ENCODE measurements at places on chromosomes 4 and X. TPM values are rescaled to one million over a fixed set of nuclear protein-coding genes. Genes with fewer than 3 reads are reported as not detected.
A peak's percentile ranks its signal among the peaks of the same experiment; 100 is the strongest.

DNA sequence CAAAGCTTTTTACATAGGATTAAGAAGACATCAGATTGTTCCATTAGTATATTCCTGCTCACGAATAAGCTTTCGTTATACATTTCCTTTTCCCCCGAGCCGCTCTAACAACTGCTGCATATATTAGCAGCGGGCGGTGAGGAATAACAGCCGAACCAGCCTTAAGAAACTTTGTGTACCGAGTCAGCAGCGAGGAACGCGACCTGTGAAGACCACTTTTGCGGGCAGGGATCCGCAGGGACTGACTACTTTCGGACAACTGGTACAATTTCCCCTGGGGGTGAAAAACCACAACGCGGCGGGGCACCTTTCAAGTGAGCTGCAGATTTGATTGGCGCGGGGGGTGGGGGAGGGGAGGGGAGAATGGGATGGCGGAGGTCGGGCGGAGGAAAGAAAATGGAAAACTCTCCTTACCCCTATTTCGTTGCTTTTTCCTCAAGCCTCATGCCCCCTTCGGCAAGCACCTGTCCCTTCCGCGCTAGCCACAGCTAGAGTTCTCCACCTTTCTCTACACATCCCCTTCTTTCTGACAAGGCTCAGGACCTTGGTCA lies 5.9 kb upstream of the PITX2 start:
- no peak overlapping the region for H3K27ac ChIP-seq
- no peak for DNase-seq
- no peak overlapping the region for H3K4me3 ChIP-seq

Gene PASD1
- total RNA-seq, result not detected

GRCh38 chr4:101288365-101289145 lies 58.8 kb downstream of the PPP3CA start:
- no peaks in the 10 kb centered on the region for H3K36me3 ChIP-seq
- no peak overlapping the region for H3K4me3 ChIP-seq
- DNase-seq, result no peak
- no peaks in the 10 kb centered on the region for H3K27me3 ChIP-seq
- H3K4me1 ChIP-seq, result peaks cover 38% of the 10 kb centered on the region
- no peak overlapping the region for H3K27ac ChIP-seq

- H3K27me3 ChIP-seq, result no peaks in the 10 kb centered on the region
- no peaks in the 10 kb centered on the region for H3K36me3 ChIP-seq
- H3K4me1 ChIP-seq, result no peaks in the 10 kb centered on the region
- DNase-seq, result no peak
- H3K4me3 ChIP-seq, result no peak overlapping the region
- H3K27ac ChIP-seq, result no peak overlapping the region
Observed at GRCh38 chrX:17930850-17931249, 69.8 kb upstream of the RAI2 start.

DNA sequence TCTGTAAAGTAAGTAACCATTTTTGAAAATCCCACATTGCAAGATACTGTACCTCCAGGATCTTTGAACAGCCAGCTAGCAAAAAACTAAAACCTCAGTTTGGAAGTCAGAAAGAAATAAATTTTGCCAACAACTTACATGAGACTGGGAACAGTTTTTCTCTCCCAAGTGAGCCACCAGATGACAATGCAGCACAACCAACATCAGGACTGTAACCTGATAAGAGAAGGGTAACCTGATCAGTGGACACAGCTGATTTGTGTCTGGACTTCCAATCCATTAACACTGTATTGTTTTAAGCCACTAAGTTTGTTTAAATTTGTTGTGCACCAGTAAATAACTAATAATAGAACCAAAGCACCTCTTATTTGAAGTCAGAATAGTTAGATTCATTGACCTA lies 923.3 kb downstream of the FAT4 start:
- peaks cover 2% of the 10 kb centered on the region for H3K4me1 ChIP-seq
- peaks cover 6% of the 10 kb centered on the region for H3K36me3 ChIP-seq
- no peaks in the 10 kb centered on the region for H3K27me3 ChIP-seq
- H3K4me3 ChIP-seq, result no peak overlapping the region
- H3K27ac ChIP-seq, result no peak overlapping the region

Gene SSX2
- total RNA-seq, result not detected

GRCh38 chrX:48617542-48618340 lies 20.4 kb downstream of the WDR13 start:
- no peaks in the 10 kb centered on the region for H3K27me3 ChIP-seq
- H3K4me1 ChIP-seq, result peaks cover 13% of the 10 kb centered on the region
- H3K27ac ChIP-seq, result peak overlapping the region; percentile 32
- no peak for DNase-seq
- H3K36me3 ChIP-seq, result no peaks in the 10 kb centered on the region

GRCh38 chr4:85500110-85500867 lies 25.3 kb downstream of the ARHGAP24 start:
- no peak overlapping the region for H3K4me3 ChIP-seq
- H3K27me3 ChIP-seq, result peaks cover 6% of the 10 kb centered on the region
- DNase-seq, result no peak
- no peak overlapping the region for H3K27ac ChIP-seq

DNA sequence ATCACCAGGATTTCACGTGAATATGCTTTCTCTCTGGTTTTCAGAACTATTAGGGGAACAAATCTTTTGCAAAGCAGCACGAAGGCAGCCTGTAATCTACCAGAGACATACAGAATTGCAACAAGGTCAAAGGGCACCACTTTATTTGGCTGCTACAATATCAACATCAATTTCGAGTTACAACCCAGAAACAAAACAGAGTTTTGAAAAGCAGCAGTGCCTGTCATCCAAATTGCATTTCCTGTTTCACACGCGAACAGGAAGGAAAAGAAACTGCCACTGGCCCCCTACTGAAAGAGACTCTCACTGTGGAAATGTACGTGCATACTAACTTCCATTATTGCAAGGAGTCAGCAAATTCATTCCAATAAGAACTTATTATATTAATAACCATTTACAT lies 17.1 kb upstream of the C1QTNF7 start:
- H3K27ac ChIP-seq, result no peak overlapping the region
- H3K27me3 ChIP-seq, result no peaks in the 10 kb centered on the region
- peaks cover 43% of the 10 kb centered on the region for H3K4me1 ChIP-seq
- no peak overlapping the region for H3K4me3 ChIP-seq

DNA sequence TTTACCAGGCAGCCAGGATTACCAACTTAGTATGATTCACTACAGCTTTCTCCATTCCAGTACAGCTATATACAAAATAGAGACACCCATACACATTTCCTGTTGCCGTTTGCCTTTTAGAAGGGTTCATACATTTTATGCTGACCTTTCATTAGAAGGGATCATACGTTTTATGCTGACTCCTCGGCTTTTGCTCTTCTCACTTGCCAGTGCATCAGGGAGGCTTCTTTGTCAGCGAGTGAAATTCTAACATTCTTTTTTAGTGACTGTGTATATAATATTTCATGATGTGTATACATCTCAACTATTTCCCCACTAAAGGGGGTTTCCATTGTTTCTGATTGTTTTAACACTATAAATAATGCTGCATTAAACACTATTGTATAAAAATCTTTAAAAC lies 552.6 kb downstream of the TRIML1 start:
- no peaks in the 10 kb centered on the region for H3K27me3 ChIP-seq
- peak overlapping the region; percentile 63 for H3K27ac ChIP-seq
- H3K36me3 ChIP-seq, result no peaks in the 10 kb centered on the region

DNA sequence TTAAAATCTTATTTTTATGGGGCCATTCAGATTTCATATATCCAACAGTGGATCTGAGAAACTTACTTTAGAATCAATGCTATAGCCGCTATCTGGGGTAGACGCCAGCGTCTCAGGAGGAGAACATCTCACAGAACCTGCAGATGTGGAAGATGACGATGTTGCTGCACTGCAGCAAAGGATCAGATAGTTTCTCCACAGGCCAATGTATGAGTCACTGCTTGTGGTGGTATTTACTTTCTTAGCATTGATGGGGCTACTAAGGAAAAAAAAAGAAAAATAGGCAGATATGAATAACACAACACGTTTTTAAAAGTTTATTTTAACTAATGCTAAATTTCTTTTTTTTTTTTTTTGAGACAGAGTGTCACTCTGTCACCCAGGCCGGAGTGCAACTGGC lies 85.9 kb downstream of the ZAR1 start:
- H3K27me3 ChIP-seq, result no peaks in the 10 kb centered on the region
- no peaks in the 10 kb centered on the region for H3K4me1 ChIP-seq
- DNase-seq, result no peak
- peaks cover 5% of the 10 kb centered on the region for H3K36me3 ChIP-seq

Gene KLB
- not detected for total RNA-seq

Gene MAGEB1
- total RNA-seq, result not detected

GRCh38 chr4:92606227-92606626 lies 302.5 kb downstream of the GRID2 start:
- H3K36me3 ChIP-seq, result no peaks in the 10 kb centered on the region
- H3K27me3 ChIP-seq, result peaks cover 7% of the 10 kb centered on the region
- H3K27ac ChIP-seq, result no peak overlapping the region
- no peaks in the 10 kb centered on the region for H3K4me1 ChIP-seq
- no peak overlapping the region for H3K4me3 ChIP-seq

Gene IRF2
- total RNA-seq, result 13.2 TPM

DNA sequence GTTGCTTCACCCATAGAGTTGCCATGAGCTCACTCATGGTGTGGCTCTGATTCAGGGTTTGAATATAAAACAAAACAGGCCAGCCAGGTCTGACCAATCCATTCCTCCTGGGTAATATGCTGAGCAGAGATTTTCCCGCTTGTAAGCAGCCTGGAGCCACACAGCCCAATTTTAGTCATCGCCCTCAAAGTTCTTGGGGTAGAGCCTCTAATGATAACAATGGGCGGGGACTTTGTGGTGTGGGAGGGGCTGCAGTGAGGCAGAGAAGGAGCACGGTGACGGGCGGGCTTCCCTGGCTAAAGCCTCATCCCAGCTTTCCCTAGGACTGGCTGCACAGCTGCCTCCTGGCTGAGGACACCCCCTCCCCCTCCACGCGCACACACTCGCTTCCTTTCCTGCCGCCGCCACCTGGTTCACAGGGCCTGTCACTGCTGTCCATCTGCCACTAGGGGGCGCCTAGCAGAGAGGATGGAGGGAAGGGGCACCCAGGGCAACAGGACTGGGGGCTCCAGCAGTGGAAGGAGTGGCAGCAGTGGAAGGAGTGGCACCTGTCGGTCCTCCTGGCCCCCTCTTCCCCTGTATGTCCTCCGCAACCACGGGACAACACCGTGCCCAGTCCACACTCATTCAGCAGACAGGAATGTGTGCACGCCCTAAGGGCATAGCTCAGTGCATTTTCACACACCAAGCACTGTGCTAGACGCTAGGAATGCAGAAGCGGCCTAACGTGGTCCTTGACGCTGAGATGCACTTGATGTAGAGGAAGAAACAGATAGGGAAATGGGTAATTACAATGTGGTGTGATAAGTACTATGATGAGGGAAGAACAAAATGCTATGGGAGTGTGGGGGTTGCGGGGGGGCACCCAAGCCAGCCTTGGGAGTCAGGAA lies 26.8 kb downstream of the PRPS1 start:
- H3K27me3 ChIP-seq, result no peaks in the 10 kb centered on the region
- H3K4me3 ChIP-seq, result no peak overlapping the region
- H3K27ac ChIP-seq, result peak overlapping the region; percentile 61
- H3K36me3 ChIP-seq, result no peaks in the 10 kb centered on the region
- peaks cover 16% of the 10 kb centered on the region for H3K4me1 ChIP-seq

DNA sequence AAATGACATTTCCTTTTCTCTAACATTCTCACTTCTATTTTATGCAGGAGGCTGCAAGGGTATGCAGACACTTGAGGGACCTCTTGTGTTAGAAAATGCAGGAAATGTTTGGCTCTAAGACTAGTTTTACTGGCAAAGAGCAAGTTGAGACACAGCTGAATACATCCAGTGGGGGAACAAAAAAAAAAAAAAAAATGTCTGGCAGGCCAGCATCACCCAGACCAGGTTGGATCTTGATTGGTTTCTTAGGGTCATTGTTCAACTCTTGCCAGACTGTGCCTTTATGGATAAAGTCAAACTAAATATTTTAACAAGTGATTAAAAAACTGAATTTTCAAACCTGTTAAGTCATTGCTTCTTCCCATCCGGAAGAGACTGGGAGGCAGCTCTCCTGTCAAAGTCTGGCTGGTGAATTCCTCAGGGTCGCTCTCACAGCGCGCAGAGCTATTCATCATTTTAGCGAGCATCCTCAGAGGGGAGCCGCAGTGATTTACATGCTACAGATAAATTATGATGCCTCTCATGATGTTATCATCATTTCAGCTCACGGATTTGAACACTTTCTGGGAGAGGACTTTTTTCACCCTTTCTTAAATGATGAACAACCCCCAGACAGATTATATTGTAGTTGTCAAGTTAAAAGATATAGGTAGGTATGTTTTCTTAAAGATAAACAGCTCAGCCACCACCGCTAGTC lies 23.6 kb upstream of the PACRGL start:
- no peaks in the 10 kb centered on the region for H3K36me3 ChIP-seq
- H3K27me3 ChIP-seq, result peaks cover 36% of the 10 kb centered on the region
- no peak overlapping the region for H3K27ac ChIP-seq
- no peaks in the 10 kb centered on the region for H3K4me1 ChIP-seq
- DNase-seq, result no peak

Gene RXFP1
- total RNA-seq, result not detected

DNA sequence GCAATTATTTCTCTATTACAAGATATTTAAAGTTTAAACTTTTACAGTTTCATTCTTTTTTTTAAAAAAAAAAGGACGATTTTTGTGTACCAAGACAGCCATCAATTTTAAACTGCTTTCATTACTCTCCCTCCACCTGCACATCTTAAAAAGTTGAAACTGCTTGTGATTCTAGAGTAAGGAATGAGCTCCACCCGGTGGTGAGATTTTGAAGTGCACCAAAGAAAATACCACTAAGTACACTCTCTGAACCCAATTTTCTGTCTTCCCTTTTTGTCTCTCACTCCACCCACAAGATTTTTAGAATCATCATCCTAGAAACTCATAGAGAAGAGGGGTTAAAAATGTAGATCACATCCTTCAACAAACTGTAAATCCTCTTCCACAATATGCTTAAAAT lies 91.3 kb upstream of the WDR44 start:
- peaks cover 16% of the 10 kb centered on the region for H3K27me3 ChIP-seq
- H3K36me3 ChIP-seq, result no peaks in the 10 kb centered on the region
- H3K27ac ChIP-seq, result no peak overlapping the region
- no peak for DNase-seq
- H3K4me3 ChIP-seq, result no peak overlapping the region
- H3K4me1 ChIP-seq, result no peaks in the 10 kb centered on the region

- DNase-seq, result no peak
- no peak overlapping the region for H3K27ac ChIP-seq
- no peak overlapping the region for H3K4me3 ChIP-seq
- no peaks in the 10 kb centered on the region for H3K4me1 ChIP-seq
- no peaks in the 10 kb centered on the region for H3K27me3 ChIP-seq
Observed at GRCh38 chr4:74189331-74190043, 31.6 kb downstream of the MTHFD2L start.

DNA sequence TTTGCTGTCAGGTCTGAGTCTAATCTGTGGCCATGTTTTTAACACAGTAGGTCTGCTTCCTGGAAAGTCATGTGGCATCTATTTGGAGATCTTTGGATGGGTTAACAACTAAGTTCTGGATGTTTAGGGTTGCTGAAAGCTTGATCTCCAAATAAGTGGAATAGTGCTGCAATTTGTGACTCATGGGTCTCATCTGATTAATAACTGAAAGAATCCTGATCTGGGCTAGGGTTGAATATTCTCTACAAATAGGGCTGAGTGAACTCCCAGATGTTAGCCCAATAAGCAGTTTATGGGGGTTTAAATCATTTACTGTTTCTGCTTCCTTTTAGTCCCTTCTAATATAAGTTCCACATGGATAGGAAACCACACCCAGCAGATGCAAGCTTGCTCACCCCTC lies 23.1 kb downstream of the CT47C1 start:
- DNase-seq, result no peak
- H3K27me3 ChIP-seq, result peaks cover 7% of the 10 kb centered on the region
- H3K4me1 ChIP-seq, result no peaks in the 10 kb centered on the region
- H3K4me3 ChIP-seq, result no peak overlapping the region

- H3K4me1 ChIP-seq, result peaks cover 15% of the 10 kb centered on the region
- H3K4me3 ChIP-seq, result no peak overlapping the region
- DNase-seq, result no peak
- peak overlapping the region; percentile 11 for H3K27ac ChIP-seq
- H3K27me3 ChIP-seq, result no peaks in the 10 kb centered on the region
- peaks cover 7% of the 10 kb centered on the region for H3K36me3 ChIP-seq
Observed at GRCh38 chr4:114015444-114015899, 36.0 kb upstream of the ARSJ start.

Gene PRRG3
- total RNA-seq, result not detected
